M059J (cell line): ENCODE measurements at places on chromosomes 7 and 10.
A peak's percentile ranks its signal among the peaks of the same experiment; 100 is the strongest.

DNA sequence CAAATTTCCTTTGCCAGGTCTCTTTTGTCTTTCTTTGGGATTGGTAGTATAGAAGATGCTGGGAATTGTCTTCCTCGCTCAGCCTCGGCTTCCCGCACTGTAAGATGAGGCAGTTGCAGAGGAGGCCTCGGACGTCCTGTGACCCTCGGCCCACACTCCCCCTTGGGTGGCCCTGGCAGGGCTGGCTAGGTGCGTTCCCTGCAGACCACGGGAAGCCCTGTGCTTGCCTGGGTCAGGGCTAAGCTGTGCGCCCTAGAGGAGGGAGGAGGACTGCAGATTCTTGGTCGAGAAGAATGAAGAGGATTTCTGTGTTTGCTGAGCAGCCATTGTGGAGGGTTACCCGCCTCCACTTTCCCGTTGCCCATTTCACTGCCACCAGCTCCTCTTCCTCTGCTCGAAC lies 42.8 kb downstream of the WIPI2 start:
- DNase-seq = no peak

DNA sequence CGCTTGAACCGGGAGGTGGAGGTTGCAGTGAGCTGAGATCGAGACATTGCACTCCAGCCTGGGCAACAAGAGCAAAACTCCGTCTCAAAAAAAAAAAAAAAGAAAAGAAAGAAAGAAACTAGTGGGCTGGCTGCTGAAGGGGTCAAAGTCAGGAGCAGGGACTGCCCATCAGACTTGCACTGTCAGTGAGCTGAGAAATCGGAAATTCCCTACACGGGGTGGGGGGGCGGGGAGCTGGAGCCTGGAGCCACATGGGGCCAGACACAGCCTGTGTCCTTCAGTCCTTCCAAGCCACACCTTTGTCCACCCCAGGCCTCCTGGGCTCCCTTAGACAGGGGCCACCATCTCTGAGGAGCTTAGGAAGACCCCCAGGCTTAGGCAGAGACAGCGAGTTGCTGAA lies 34.5 kb downstream of the SRRM3 start:
- no peak for DNase-seq

- peak; percentile 22 for DNase-seq
Observed at GRCh38 chr7:155234950-155235789, 62.5 kb upstream of the INSIG1 start.

- DNase-seq = peak; percentile 92
Observed at GRCh38 chr10:79112881-79113431, 44.2 kb downstream of the ZMIZ1 start.

GRCh38 chr10:29994811-29995210 lies 64.6 kb downstream of the JCAD start:
- no peak for DNase-seq

DNA sequence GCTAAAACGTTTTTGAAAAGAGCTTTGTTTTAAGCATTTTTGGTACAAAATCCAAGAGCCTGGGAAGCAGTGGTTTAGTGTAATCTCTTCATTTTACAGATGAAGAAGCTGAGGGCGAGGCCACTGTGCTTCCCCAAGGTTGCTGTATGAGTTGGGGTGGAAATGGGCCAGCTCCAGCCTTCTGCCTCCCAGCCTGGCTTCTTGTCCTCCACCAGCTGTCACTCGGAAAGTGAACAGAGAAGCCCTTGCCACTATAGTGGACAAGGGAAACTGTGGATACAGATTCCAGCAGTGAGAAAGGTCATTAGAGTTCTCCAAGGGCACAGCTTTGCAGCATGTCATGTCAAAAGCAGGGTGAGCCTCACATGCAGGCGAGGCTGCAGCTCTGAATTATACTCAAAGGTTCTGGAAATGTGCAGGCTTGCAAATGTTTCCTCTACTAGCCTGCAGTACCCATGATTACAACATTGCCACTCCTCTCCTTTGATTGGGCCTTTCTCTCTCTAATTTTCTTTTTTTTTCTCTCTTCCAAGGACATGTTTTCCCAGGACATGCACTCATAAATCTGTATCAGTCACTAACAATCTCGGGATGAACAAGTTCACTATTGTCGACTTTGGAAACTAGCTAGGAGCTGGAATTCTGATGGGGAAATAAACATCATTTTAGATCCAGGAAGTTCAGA lies 33.0 kb downstream of the BAMBI start:
- DNase-seq = no peak

DNA sequence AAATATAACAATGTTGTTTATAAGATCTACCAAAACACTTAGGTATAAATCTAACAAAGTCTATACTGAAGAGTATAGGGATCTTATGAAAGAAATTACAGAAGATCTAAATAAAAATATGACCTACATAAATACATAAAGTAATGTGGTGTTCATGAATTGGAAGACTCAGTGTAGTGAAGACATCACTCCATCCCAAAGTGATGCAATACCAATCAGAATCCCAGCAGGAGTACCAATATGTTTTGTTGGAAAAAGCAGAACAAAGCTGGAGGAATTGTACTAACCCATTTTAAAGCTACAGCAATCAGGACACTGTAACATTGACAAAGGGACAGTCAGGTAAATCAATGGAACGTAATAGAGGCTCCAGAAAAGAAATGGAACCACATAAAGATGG lies 76.4 kb downstream of the CCSER2 start:
- DNase-seq = no peak

GRCh38 chr10:86399514-86399878 lies 32.9 kb upstream of the GRID1 start:
- no peak for DNase-seq

- no peak for DNase-seq
Observed at GRCh38 chr10:131250454-131251145, 60.9 kb downstream of the TCERG1L start.

- DNase-seq = no peak
Observed at GRCh38 chr10:5963071-5963470, 14.3 kb downstream of the IL15RA start.
